ENCODE measurements at places on chromosomes 13 and 19.

DNA sequence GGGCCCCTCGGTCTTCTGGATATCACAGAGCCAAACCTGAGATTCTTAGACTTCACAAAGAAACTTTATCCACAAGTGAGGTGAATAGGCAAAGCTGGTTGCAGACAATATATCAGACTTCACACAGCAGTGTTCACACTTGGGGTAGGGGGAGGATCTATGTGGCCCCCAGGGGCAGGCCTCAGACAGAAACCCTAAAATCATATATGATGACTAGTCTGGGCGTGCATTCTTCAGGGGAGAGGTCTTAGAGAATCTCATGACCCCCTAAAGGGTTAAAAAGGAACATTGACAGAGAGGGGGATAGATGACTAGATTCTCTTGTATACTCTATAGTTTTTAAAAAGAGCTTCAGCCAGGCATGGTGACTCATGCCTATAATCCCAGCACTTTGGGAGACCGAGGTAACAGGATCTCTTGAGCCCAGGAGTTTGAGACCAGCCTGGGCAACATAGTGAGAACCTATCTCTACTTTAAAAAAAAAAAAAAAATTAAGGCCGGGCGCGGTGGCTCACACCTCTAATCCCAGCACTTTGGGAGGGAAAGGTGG is 2.8 kb downstream of the TYROBP start:
- DNase-seq: no peak

DNA sequence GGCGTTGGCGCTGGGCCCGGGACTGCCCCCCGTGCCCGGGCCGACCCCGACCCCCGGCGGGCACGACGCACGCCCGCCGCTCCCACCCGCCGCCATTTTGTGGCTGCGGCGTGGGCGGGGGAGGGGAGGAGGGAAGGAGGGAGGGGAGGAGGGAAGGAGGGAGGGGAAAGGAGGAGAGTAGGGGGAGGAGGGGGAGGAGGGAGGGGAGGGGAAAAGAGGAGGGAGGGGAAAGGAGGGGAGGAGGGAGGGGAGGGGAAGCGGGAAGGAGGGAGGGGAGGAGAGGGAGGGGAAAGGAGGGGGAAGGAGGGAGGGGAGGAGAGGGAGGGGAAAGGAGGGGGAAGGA is at the start of gene BTBD2:
BTBD2 (minus strand) TSS at position 107 of the 343 bp plus-strand sequence; CDS start at position 96, 11 bp downstream.
- DNase-seq: peak; percentile 48

DNA sequence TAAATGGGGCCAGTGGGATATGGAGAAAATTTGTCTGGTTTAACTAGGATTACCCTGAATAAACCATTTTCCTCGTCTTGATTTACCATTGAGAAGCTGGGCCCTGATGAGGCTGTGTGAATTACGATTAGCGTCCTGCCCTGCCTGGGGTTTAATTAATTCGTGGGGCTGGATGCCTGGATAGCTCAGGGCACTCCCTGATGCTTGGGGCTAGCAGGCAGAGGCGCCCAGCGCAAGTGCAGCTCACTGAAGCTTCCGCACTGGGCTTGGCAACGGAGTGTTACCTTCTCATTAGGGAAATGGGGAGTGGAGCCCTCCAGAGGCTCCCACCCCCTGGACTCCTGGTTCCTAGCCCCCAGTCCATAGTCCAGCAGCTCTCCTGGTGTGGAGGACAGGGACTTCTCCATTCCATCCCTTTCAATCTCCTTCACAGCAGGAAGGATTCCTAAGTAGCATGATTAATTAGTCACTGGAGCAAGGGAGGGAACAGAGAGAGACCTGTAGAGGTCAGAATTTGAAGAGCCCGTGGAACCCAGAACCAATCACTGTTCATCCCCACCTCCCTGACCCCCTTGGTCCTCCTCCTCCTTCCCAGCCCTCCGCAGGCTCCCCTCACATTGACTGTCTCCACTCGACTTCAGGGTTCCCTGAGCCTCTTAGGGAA is 107.2 kb downstream of the UQCRFS1 start:
- no peak for DNase-seq

- peak; percentile 39 for DNase-seq
These were observed at the start of gene POU4F1 for GRCh38 chr13:78603240-78603957. Gene POU4F1, minus strand, starts transcription at chr13:78603552. Its CDS starts 226 bp downstream, at chr13:78603326.

- no peak for DNase-seq
These were observed 34.7 kb downstream of the PHF11 start for GRCh38 chr13:49530457-49530856.

- no peak for DNase-seq
These were observed 696.7 kb upstream of the SLITRK5 start for GRCh38 chr13:86974251-86974994.

Data from stimulated activated CD4-positive, alpha-beta T cell treated with anti-CD3 and anti-CD28 coated beads, TNF-alpha, amount 100 ng/mL, for 24 hours (primary cell).